Lung (tissue), 17 donors: ENCODE measurements at places on chromosomes 16 and 17. TPM values are rescaled to one million over a fixed set of nuclear protein-coding genes. Genes with fewer than 3 reads are reported as not detected.
A peak's percentile ranks its signal among the peaks of the same experiment; 100 is the strongest.

DNA sequence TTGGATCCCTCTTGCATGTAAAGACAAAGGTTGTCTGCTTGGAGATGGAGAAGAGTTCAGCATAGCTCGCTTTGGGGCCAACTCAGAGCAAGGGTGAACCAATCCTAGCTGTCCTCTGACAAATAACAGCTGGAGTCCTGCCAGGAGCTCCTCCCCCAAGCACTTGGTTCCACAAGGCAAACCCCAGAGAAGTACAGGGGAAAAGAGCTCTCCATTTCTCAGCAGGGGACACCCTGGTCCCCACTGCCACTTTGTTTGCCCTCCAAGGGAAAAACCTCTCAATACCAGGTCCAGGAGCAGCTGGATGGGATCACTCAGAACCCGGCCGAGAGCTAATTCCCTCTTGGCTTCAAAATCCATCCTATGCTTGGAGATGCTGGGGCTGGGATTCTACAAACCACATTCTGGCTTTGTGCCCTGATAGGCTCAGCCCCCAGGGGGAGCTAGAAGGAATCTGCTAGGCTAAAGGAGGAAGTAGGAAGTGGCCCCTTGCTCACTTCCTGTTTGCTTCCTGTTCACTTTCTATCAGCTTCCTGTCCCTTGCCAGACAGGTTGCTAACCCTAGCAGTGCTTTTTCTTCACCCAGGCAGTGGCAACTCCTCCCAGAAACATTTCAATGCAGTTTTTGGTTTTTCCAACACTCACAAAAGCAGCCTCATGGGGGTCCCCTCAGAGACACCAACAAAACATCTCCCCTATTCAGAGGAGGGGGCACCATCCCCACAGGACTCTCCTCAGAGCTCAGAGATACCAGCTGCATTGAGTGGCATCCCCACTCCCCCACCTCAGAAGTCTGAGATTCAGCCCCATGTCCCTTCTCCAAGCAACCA, 30.7 kb downstream of the CDRT4 start:
- no peak overlapping the region for H3K4me3 ChIP-seq
- H3K27ac ChIP-seq = peak overlapping the region; percentile 66
- peaks cover 5% of the 10 kb centered on the region for H3K36me3 ChIP-seq
- peaks cover 55% of the 10 kb centered on the region for H3K4me1 ChIP-seq

DNA sequence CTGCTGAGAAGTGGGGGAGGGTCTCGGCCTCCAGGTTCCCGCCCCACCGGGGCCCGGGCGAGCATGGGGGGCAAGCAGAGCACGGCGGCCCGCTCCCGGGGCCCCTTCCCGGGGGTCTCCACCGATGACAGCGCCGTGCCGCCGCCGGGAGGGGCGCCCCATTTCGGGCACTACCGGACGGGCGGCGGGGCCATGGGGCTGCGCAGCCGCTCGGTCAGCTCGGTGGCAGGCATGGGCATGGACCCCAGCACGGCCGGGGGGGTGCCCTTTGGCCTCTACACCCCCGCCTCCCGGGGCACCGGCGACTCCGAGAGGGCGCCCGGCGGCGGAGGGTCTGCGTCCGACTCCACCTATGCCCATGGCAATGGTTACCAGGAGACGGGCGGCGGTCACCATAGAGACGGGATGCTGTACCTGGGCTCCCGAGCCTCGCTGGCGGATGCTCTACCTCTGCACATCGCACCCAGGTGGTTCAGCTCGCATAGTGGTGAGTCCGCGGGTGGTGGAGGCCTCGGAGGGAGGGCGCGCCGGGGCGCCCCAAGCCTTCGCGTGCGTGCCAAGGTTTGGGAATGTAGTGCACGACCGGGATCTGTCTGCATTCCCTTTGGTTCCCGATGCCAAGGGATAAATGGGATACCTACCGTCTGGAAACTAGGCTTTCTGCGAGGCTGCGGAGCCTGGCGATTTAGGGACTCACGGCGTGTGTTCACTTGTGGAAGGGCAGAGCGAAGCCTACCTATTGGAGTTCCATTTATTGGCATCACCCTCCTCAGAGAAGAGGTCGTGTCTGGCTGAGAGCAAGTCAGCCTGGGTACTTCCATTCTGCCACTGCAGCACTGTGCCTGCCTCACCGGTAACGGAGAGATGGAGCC, 1.0 kb downstream of the ZNRF1 start:
- peak overlapping the region; percentile 94 for H3K27ac ChIP-seq
- DNase-seq = peak; percentile 49
- peaks cover 3% of the 10 kb centered on the region for H3K4me1 ChIP-seq
- no peaks in the 10 kb centered on the region for H3K27me3 ChIP-seq
- peaks cover 2% of the 10 kb centered on the region for H3K36me3 ChIP-seq

MYH13 gene
- polyA plus RNA-seq = 0.02 TPM

PLA2G10 gene
- polyA plus RNA-seq = 10.1 TPM

DNA sequence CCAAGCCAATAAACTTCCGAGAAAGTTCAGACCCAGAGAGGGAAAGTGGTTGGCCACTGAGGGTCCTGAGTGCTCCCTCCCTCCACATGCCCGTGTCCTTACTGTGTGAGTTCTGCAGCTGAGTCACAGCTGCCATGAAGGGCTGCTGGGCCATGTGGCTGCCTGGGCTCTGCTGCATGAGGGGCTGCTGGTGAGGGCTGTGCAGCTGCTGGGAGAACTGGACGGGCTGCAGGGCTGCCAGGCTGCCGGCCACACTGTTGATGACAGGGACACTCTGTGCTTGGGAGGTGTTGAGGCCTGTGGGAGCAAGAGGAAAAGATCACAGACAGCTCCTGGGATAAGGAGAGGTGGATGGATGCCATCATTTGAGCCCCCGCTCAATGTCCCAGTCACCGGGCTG, 44.0 kb downstream of the HNF1B start:
- no peak overlapping the region for H3K27ac ChIP-seq
- H3K36me3 ChIP-seq = peaks cover 4% of the 10 kb centered on the region
- H3K4me3 ChIP-seq = no peak overlapping the region
- peaks cover 3% of the 10 kb centered on the region for H3K27me3 ChIP-seq
- no peak for DNase-seq

DNA sequence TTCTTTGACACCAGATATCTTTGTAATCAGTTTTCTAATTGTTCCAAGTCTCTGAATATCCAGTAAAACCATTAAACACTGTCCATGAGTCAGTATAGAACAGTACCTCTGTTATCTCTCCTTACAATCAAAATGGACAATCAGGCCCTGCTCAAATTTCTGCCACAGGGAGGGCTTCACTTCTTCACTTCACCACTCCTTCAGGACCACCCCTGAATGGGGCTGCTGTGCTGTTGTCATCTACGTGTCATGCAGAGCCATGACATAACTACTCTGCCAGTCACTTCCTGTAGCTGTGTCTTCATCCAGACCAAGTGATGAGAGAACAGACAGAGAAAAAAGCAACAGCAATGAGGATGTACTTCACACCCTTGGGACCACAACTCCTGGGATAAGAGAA, 116.9 kb downstream of the TANC2 start:
- no peak for DNase-seq
- H3K4me1 ChIP-seq = no peaks in the 10 kb centered on the region
- H3K4me3 ChIP-seq = no peak overlapping the region
- H3K27me3 ChIP-seq = no peaks in the 10 kb centered on the region
- no peaks in the 10 kb centered on the region for H3K36me3 ChIP-seq

- peaks cover 10% of the 10 kb centered on the region for H3K36me3 ChIP-seq
- no peak overlapping the region for H3K27ac ChIP-seq
- peaks cover 6% of the 10 kb centered on the region for H3K4me1 ChIP-seq
- DNase-seq = no peak
These were observed 3.5 kb downstream of the CHMP6 start for GRCh38 chr17:80995131-80995530.

GRCh38 chr16:89325861-89326471, 108.5 kb downstream of the ZNF778 start:
- H3K27me3 ChIP-seq = no peaks in the 10 kb centered on the region
- peak; percentile 35 for DNase-seq
- no peaks in the 10 kb centered on the region for H3K36me3 ChIP-seq
- peaks cover 20% of the 10 kb centered on the region for H3K4me1 ChIP-seq
- peak overlapping the region; percentile 72 for H3K27ac ChIP-seq

GRCh38 chr16:4399001-4399730, 17.2 kb downstream of the CORO7 start:
- H3K27ac ChIP-seq = no peak overlapping the region
- no peak for DNase-seq
- peaks cover 6% of the 10 kb centered on the region for H3K36me3 ChIP-seq

EFCAB5 gene
- 0.09 TPM for polyA plus RNA-seq

GRCh38 chr17:44097110-44097958, 26.1 kb downstream of the HDAC5 start:
- peaks cover 2% of the 10 kb centered on the region for H3K36me3 ChIP-seq
- DNase-seq = no peak
- H3K4me3 ChIP-seq = no peak overlapping the region
- H3K4me1 ChIP-seq = peaks cover 10% of the 10 kb centered on the region
- H3K27ac ChIP-seq = peak overlapping the region; percentile 51
- no peaks in the 10 kb centered on the region for H3K27me3 ChIP-seq

NHLRC4 gene
- 2.3 TPM for polyA plus RNA-seq

KRTAP4-3 gene
- polyA plus RNA-seq = not detected

C16orf54 gene
- 2.8 TPM for polyA plus RNA-seq

TMEM235 gene
- polyA plus RNA-seq = 0.08 TPM

- H3K27me3 ChIP-seq = no peaks in the 10 kb centered on the region
- no peak overlapping the region for H3K4me3 ChIP-seq
- H3K27ac ChIP-seq = no peak overlapping the region
These were observed 26.9 kb upstream of the PABPN1L start for GRCh38 chr16:88893127-88893968.

MFSD6L gene
- polyA plus RNA-seq = 0.85 TPM

TMEM231 gene
- polyA plus RNA-seq = 20.6 TPM

GRCh38 chr17:8158267-8159031, 4.3 kb downstream of the VAMP2 start:
- peaks cover 26% of the 10 kb centered on the region for H3K36me3 ChIP-seq
- H3K4me1 ChIP-seq = peaks cover 3% of the 10 kb centered on the region
- no peak overlapping the region for H3K4me3 ChIP-seq
- peak overlapping the region; percentile 85 for H3K27ac ChIP-seq

- no peaks in the 10 kb centered on the region for H3K27me3 ChIP-seq
These were observed 53.5 kb downstream of the PARN start for GRCh38 chr16:14576532-14576931.

- peaks cover 11% of the 10 kb centered on the region for H3K4me1 ChIP-seq
- H3K36me3 ChIP-seq = peaks cover 4% of the 10 kb centered on the region
- no peak overlapping the region for H3K27ac ChIP-seq
- no peak for DNase-seq
These were observed 2.7 kb upstream of the CAPNS2 start for GRCh38 chr16:55563797-55564196.

DNA sequence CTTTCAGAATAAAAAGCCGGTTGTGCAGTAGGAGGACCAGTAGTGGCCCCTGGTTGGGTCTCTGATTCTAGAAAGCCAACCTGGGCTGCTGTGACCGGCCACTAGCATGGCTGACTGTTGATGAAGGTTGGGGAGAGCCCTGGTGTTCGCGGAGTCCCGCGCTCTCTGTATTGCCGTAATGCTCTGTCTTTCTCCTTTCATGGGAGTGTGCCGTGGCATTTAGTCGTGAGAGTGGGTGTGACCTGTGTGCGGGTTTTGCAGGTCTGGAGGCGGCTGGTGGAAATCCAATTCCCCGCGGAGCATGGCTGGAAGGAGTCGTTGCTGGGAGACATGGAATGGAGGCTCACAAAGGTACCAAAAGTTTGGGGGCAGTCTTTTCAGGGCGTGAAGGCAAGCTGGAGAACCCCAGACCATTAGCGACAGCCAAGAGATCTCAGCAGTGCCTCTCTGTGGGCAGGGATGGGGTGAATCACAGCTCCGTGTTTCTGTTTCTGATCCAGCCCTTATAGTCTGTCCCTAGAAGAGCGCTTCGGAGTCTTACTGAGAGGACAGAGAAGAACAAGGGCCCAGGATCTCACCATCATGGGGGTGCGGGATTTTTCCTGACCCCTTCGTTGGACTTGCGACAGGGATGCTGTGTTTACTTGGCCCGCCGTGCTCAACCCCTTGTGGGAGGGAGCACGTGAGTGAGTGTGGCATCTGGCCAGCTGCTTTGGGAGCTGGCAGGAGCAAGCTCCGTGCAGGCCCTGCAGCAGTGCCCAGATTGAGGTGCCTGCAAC, 56.5 kb downstream of the RNF213 start:
- no peaks in the 10 kb centered on the region for H3K4me1 ChIP-seq
- H3K27me3 ChIP-seq = no peaks in the 10 kb centered on the region
- H3K4me3 ChIP-seq = no peak overlapping the region

DNA sequence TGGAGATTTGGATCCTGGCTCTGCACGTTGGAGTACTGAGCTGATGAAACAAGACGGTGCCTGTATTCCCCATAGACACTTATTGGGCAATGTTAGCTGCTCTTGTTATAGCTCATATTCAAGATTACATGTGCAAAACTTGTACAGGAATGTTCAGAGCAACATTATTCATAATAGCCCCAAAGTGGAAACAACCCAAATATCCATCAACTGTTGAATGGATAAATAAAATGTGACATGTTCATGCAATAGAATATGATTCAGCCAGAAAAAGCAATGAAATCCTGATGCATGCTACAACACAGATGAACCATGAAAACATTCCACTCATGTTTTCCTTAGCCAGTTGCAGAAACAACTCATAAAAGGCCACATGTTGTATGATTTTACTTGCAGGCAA, 5.7 kb upstream of the SDR42E1 start:
- H3K27me3 ChIP-seq = no peaks in the 10 kb centered on the region
- no peaks in the 10 kb centered on the region for H3K36me3 ChIP-seq
- H3K27ac ChIP-seq = no peak overlapping the region
- DNase-seq = no peak

DCTPP1 gene
- polyA plus RNA-seq = 50.9 TPM

DNA sequence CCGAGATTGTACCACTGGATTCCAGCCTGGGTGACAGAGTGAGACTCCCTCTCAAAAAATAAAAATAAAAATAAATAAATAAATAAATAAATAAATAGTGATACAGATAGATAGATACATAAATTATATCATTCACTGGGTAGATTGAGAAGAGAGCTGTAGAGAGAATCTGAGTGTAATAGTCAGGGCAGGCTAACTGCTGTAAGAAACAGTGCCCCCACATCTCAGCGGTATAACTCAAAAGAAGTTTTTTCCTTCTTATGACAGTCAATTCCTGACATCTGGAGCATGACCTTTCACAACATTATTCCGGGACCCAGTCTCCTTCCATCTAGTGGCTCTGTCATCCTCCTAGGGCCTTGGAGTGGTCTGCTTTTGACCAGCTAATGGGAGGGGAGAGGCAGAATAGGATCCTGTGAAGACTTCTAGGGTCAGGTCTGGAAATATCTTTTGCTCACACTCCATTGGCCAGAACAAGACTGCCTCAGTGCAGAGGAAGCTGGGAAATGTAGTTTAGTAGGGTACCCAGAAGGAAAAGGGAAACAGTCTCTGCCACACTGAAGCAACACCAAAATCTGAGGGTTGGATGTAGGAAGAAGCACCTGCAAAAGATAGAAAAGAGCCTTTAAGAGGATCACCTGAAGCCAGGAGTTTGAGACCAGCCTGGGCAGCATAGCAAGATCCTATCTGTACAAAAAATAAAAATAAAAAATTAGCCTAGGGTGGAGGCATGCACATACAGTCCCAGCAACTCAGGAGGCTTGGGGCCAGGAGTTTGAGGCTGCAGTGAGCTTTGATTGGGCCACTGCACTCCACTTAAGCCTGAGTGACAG, 3.0 kb upstream of the QPRT start:
- no peaks in the 10 kb centered on the region for H3K36me3 ChIP-seq
- H3K4me1 ChIP-seq = no peaks in the 10 kb centered on the region
- H3K27me3 ChIP-seq = no peaks in the 10 kb centered on the region
- no peak overlapping the region for H3K27ac ChIP-seq
- no peak overlapping the region for H3K4me3 ChIP-seq
- DNase-seq = peak; percentile 42
